Nucleus accumbens (tissue), 56 donors: ENCODE measurements at places on chromosomes 2 and 18.

- DNase-seq, result no peak
Measured at GRCh38 chr18:73153271-73153670, 285.5 kb upstream of the NETO1 start.

DNA sequence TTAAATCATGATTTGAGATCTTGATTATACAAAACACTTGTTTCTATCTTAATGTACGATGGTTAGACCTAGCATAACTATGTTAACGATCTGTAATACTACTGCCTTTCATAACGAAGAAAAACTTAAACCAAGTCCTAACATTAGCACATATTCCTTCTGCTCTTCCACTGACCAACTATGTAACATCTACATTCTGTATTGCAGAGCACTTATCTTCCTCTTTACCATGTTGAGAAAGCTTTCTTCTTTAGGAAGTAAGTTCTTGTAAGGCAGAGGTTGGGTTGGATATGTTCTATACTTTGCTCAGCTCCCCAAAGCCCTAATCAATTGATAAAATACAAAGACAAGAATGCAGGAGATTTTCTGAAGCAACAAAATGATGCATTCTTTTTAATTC lies 7.9 kb upstream of the ZNF407 start:
- DNase-seq, result no peak

DNA sequence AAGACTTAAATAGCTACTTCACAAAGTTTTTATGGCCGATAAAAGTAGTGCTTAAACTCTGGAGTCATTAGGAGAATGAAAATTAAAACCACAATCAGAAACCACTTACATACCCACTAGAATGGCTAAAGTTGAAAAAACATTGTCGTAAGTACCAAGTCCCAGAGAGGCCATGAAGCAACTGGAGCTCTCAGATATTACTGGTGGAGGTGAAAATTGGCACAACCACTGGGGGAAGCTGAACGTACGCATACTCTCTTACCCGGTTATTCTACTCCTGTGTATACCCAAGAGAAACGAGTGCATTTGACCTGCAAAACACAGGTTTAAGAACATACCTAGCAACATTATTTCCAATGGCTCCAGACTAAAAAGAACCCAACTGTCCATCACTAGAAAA lies 76.5 kb upstream of the TMEM247 start:
- DNase-seq, result no peak

DNA sequence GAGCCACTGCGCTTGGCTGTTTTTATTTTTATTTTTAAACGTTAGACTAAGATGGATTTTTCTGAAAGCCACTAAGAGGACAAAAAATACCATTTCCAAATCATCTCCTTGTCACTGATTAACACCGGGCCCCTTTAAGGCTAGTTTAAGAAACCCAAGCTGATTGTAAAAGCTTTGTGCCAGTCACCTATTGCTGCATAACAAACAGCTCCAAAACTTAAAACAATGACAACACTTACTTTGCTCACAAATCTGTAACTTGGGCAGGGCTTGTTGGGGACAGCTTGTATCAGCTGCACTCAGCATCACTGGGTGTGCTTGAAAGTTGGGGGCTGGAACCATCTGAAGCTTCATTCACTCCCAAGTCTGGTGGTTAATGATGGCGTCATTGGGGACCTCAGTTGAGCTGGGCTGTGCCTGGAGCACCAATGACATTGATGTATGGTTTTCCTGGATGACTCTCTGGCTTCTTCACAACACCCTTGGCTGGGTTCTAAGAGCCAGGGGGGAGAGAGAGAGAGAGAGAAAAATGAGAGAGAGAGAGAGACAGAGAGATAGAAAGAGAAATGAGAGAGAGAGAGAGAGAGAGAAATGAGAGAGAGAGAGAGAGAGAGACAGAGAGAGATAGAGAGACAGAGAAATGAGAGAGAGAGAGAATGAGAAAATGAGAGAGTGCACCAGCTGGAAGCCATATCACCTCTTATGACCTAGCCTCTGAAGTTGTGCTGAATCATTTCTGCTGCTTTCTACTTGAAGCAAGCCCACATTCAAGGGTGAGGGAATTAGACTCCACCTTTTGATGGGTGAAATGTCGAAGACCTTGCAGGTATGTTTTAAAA lies 26.0 kb upstream of the ATG16L1 start:
- no peak for DNase-seq

DNA sequence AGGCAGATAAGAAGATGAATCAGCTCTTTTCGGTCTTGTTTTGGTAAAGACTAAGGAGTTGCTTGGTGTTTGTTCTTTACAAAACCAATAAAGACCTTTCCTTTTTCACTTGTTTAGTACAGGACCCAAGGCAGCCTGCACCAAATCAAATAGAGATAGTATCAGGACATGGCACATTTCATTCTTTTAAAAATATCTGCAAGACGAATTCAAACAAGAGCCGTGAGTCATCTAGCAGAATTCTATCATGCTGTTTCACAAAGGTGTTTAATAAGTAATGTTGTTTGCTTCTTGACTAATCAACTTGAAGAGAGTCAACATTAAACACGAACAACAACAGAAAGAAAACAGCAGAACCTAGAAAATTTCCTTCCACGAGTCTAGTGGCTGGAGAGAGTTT lies 102.8 kb upstream of the TTN start:
- DNase-seq, result no peak

GRCh38 chr18:7635948-7636347 lies 68.8 kb downstream of the PTPRM start:
- DNase-seq, result no peak

- DNase-seq, result no peak
Measured at GRCh38 chr18:44786688-44787087, 106.0 kb downstream of the SETBP1 start.
